ENCODE measurements at places on chromosomes 13 and 19.

- DNase-seq: no peak
Observed at GRCh38 chr19:50300051-50300450, 29.1 kb downstream of the KCNC3 start.

DNA sequence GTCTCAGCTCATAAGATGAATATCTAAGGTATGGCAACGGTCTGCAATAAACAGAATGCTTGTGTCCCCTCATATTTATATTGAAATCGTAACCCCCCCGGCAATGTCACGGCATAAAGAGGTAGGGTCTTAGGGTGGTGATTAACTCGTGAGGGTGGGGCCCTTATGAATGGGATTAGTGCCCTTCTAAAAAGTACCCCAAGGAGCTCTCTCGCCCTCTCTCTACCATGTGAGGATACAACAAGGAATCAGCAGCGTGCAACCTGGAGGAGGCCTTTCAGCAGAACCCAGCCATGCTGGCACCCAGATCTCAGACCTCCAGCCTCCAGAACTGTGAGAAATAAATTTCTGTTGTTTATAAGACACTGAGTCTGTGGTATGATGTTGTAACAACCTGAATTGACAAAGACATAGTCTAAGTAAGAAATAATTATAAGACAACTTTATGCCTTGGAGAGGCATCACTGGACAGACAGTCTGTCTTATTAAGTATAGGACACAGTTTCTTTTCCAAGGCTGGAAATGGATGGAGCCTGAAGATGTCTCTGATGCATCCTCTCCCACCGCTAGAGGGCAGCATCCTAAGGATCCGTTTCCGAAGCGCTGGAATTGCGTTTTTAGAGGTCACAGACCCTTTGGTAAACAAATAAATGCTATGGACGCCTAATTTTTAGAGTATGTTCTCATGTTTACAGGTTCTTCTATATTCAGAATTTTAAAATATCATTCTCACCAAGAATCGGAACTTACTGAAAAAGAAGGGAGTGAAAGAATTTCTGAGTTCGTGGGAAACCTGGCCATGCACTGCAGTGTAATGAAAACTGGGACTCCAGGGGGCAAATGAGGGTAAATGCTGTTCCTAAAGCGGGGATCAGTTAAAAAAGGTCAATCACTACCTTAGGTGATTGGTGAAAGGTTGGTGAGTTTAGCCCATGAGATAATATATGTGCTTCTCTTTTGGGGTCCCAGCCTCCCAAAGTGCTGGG is 13.3 kb upstream of the LEUTX start:
- DNase-seq: peak; percentile 48

GRCh38 chr13:26225896-26226617 is 3.9 kb upstream of the RNF6 start:
- no peak for DNase-seq

- DNase-seq: no peak
Observed at GRCh38 chr19:6055013-6055795, 55.1 kb downstream of the RFX2 start.

DNA sequence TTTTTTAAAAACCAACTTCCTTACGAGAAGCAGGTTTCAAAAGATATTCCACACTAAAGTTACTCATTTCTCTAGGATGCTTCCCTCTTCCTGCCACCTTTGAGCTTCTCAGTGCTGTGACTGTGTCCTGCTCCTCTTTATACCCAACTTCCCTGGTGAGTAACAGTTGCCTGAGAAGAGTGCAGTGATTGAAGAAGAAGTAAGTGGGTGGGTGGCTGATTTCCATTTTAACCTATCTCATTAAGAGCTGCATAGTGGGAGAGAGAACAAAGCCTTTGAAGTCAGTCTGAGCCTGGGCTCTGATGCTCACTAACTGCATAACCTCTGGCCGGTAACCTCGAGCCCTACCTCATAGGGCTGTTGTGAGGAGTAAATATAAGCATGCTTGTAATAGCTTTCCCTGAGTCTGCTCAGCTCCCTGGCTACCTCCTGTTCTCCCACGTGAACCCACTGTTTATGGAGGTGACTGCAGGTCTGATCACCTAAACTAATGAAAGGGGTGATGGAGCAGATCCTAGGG is 977.3 kb downstream of the UQCRFS1 start:
- no peak for DNase-seq

DNA sequence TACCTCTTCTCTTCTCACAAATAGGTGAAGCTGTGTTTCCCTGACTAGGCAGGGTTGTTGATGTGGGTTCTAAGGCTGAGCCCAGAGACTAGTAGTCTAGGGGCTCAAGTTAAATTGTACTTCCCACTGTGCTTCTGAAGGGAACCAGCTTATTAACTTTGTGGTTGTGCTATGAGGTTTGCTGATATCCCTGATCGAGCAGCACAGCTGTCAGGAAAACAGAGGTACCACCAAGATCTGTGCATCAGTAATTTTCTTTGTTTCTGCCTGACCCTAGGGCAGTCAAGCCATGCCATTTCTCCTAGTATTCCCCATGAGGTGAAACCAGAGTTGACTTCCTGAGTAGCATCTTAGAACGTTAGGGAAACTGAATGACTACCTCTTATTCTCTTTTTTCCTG is 853.8 kb upstream of the MIR17HG start:
- DNase-seq: no peak

GRCh38 chr13:104106705-104107393 is 1040.6 kb upstream of the SLC10A2 start:
- DNase-seq: no peak

DNA sequence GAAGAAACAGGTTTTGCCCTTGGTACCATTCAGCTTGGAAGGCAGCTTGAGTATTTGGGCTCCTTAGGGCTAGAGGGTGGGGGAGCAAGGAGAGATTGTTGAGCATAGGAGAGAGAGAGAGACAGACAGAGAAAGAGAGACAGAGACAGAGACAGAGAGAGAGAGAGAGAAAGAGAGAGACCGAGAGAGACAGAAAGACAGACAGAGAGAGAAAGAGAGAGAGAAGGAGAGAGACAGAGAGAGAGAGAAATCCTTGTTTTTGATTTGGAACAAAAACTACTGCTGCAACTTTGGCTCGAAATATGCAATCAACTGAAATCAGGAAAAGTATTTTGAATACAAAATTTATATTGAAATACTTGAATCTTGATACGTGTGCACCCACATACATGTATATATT is 85.8 kb upstream of the ZNF536 start:
- DNase-seq: no peak

DNA sequence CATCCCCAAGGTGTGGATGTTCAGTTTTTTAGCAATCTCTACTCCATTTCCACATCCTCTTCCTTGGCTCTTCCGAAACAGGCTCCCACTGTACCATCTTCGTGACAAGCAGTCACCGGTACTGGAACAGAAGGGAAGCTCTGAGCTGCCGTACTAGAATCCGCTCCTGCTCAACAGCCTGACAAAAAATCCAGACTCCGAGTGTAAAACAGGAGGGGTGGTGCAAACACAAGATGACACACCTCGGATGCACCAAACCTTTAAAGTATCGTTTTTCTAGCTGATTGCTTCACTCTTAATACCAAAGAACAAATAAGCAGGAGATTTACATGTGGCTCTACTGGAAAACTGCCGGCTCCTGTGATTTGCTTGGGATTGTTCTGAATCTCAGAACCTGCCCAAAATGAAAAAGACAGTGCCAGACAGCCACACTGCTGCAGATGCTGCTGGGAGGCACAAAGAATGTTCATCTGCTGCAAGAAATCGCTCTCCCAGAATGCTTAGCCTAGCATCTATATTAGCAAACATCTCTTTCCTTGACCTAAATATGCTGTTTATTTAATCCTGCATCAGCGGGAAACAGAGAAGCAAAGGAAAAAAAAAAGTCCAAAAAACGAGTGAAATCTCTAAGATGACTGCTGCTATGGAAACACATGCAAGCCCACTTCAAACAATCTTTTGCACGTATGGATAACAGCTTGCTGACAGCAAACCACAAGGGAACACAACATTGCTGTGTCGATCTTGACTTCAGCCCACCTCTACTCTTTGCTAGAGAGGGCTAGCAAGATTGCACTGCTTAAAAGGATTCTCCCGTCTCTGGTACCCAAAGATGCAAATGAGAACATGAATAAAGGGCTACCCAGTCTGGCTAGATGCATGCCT is 38.0 kb upstream of the DOCK9 start:
- DNase-seq: no peak

DNA sequence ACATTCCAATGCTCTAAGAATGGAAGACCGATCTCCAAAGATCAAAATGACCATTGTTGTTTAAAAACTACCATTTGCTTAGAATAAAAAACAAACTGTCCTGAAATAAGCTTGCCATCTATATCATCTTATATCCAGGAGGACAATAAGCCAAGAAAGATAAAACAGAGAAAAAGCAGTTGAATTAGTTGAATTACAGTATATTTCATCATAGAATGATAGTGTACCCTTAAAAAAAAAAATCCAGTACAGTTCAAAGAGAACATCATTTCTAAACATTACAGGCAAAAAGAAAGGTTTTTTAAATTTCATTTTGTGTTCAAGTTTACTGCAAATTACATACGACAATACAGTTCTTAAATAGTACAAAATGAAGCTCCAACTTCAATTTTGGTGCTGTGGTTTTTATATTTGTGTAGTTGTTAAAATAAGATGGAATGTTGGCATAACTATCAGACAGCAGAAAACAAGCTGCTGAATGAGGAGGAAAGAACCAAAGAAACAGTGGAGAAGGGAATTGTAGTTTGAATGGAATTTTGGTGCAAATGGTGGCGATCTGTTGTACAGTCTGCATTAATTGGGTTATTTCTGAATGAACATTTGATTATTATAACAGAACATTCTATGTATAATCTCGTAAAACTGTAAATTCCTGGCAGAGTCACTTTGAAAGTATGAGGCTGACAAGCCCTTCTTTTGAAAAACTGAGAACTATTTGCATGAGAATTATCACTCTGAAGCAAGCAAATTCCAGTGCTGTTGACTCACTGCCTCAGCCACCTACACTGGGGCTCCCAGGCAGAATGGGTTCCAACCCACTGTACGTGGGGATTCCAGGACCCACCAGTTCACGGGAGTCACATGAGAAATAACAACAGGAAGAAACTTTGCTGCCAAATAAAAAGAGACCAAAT is 37.7 kb downstream of the LHFPL6 start:
- DNase-seq: no peak

DNA sequence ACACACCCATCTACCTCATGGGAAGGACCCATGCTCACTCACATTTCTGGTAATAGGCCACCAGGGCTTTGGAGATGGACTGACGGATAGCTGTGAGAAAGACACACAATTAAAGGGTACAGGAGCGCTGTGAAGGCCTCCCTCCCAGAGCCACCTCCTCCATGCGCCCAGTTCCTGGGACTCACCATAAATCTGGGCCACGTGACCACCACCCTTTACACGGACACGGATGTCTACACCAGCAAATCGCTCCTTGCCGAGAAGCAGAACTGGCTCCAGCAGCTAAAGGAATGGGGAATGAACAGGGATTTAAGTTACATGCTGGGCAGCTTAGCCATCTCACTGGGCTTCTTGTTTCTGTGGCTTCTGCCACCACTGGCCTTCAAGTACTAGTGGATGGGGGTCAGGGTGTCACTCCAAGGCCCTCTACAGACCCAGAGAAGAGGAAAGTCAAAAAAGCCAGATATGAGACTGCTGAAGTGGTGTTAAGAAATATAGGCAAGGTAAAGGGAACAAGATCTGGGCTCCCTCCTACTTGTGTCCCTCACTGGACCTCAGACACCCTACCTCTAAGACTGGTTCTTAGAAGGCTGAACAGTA is 2.2 kb downstream of the RPS16 start:
- DNase-seq: no peak

- no peak for DNase-seq
Observed at GRCh38 chr13:36029166-36029565, 102.0 kb downstream of the DCLK1 start.

DNA sequence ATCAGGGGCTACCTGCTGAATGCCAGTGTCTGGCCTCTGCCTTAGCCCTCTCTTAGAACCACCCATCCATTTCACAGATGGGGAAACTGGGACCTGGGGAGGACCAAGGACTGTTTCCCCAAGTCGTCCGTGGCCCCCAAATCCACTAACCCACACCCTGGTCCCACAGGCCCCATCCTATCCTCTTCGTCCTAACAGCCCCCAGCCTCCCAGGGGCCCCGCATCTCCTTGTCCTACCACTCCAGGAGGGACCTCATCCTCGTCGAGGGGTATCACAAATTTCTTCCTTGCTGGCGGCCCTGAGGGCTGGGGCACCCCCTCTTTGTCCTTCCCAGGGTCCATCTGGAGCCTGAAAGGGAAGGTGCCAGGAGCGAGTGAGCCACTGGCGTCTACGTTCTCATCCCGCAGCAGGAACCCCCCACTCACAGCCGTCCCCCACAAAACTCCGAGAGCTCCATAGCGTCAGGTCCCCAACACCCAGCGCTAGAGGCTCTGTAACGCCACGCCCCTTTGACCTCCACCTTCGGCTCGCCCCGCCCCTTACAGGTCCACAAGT is 606 bp downstream of the ERCC1 start:
- no peak for DNase-seq

DNA sequence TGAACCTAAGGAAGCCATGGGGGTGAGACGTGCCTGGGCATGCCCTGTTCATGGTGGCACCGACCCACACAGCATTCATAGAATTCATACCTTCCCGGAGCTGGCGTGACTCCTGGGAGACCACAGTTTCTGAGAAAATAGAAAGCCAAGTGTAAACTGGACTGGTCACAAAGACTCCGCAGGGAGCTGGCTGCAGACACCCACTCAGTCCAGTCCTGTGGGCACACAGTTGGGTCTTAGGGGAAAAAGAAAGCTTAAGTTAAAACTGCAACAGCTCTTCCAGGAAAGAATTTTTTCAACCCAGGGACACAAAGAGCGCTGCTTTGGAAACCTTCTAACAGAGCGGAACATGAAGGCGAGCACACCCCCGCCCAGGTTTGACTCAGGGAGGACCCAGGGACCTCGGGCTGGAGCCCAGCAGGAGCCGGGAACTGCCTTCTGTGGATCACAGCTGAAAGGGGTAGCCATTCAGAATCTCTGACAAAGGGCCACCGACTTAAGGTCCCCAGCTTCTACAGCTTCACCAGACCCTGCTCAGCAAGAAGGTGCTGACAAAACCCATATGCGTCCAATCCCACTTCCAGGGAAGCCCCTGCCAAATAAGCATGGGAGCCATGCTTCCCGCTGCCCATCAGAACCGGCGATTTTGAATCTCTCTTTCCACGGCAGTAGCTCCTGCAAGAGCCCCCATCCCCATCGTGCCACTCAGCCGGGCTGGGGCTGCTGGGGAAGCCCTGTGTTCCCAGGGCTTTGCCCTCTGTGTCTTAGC is 183.7 kb downstream of the COL4A1 start:
- no peak for DNase-seq

- no peak for DNase-seq
Observed at GRCh38 chr13:42745655-42746054, 35.7 kb upstream of the FAM216B start.

DNA sequence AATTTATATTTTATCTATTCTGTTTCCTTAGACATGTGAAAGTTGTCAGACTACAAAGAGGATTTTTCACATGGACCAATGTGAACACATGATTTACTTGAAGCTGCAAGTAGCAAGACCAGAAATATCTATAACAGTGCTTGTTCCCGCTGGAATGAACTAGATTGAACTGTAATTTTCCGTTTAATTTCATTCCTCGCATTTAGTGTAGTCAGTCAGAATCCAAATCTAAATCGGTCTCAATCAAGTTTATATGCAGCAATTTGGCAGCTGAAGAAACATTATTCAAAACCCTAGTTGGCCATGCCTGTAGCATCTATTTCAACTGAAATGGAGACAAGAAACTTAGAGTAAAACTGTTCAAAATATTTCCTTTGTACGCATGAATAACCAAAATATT is 570.7 kb upstream of the SLITRK5 start:
- DNase-seq: no peak

GRCh38 chr13:72556945-72557344 is 170.5 kb downstream of the MZT1 start:
- DNase-seq: no peak

Data from activated T-cell treated with anti-CD3 and anti-CD28 coated beads, Interleukin-2, amount 50 U/mL, for 24 hours (primary cell).